ENCODE measurements at places on chromosomes 16 and 17. TPM values are rescaled to one million over a fixed set of nuclear protein-coding genes. Genes with fewer than 3 reads are reported as not detected.

GRCh38 chr17:8120520-8121406 lies 2.4 kb upstream of the ALOXE3 start:
- no peaks in the 10 kb centered on the region for H3K36me3 ChIP-seq
- H3K4me3 ChIP-seq = peak overlapping the region; percentile 87
- peak; percentile 94 for DNase-seq
- H3K27ac ChIP-seq = peak overlapping the region; percentile 58
- peaks cover 23% of the 10 kb centered on the region for H3K4me1 ChIP-seq

DNA sequence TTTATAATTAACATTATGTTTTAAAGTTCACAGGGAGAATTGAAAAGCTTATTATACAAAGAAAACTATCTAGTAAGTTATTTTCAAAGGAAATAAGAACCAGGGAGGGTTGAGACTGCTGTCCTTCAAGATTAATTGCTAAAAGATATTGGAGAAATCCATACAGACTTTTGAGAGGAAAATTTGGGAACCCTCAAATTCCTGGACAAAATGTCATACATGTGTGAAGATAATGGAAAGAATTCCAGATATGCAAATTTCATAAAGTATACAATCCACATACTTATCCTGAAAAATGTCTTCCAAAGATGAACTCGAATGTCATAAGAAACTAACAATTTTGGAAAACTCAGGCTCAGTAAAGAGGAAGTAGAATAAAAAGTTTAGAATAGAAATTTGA lies 213.8 kb downstream of the HS3ST3A1 start:
- no peak overlapping the region for H3K27ac ChIP-seq
- H3K4me3 ChIP-seq = no peak overlapping the region
- H3K4me1 ChIP-seq = no peaks in the 10 kb centered on the region
- H3K36me3 ChIP-seq = no peaks in the 10 kb centered on the region
- H3K27me3 ChIP-seq = peaks cover 5% of the 10 kb centered on the region

Gene EVI2A
- not detected for total RNA-seq

- peak within 1 kb of the TSS; percentile 96 for H3K4me3 ChIP-seq
- H3K4me1 ChIP-seq = peaks cover 51% of the 10 kb centered on the region
- H3K27ac ChIP-seq = peak within 1 kb of the TSS; percentile 55
- H3K27me3 ChIP-seq = no peaks in the 10 kb centered on the region
- no peak for DNase-seq
Measured at GRCh38 chr17:45132320-45132571, at the start of gene PLCD3. Gene PLCD3, minus strand, starts transcription at chr17:45132515. Its CDS starts 105 bp downstream, at chr17:45132410.

- peaks cover 31% of the 10 kb centered on the region for H3K4me1 ChIP-seq
- peak overlapping the region; percentile 73 for H3K4me3 ChIP-seq
- 0 out of 2 replicates have a peak, but pooled peaks cover 13% of the 10 kb centered on the region for H3K36me3 ChIP-seq
- H3K27ac ChIP-seq = peak overlapping the region; percentile 57
- no peaks in the 10 kb centered on the region for H3K27me3 ChIP-seq
Measured at GRCh38 chr16:30533748-30534367, 800 bp downstream of the ZNF747 start.

- no peak overlapping the region for H3K4me3 ChIP-seq
- no peaks in the 10 kb centered on the region for H3K4me1 ChIP-seq
- no peaks in the 10 kb centered on the region for H3K27me3 ChIP-seq
- H3K36me3 ChIP-seq = no peaks in the 10 kb centered on the region
- no peak overlapping the region for H3K27ac ChIP-seq
Measured at GRCh38 chr17:80876950-80877728, 114.5 kb upstream of the CHMP6 start.

DNA sequence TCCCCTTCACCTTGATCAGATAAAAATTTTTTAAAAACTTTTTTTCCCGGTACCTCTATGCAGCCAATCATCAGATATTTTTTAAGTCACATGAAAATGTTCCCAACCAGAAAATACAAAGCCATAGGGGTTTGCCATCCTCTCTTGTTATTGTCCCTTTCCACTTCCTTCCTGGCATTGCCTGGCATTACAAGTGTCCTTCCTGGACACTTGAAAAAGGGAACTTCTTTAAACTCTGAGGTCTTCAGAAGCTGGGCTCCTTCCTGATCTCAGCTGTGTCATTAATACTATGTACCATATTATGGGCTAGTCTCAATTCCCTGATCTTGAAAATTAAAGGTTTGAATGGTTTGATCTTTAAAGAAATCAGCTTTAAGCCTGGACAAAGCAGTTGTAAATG lies 64.9 kb downstream of the TEX14 start:
- H3K4me3 ChIP-seq = no peak overlapping the region
- no peaks in the 10 kb centered on the region for H3K4me1 ChIP-seq
- H3K27me3 ChIP-seq = 0 out of 2 replicates have a peak, but pooled peaks cover 5% of the 10 kb centered on the region

DNA sequence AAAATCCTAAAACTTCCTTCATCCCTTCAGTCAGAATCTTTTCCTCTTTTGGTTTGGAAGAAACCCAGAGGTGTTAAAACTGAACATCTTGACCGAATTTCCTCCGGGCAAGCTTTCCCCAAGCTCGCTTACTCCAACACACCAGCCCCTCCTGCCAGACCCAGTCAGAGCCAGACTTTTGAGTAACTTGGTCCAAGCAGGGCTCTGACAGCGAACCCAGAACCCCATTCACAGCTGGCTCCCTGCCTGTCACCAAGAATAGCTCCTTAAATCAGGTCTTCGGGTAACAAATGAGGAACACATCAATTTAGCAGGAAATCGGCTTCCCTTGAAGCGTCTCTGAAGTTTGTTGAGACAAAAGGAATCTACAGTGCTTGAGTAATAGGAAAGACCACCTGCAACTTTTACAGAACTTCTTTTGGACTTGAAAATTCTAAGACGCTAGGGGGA lies 27.3 kb downstream of the GAS7 start:
- no peaks in the 10 kb centered on the region for H3K36me3 ChIP-seq
- no peaks in the 10 kb centered on the region for H3K4me1 ChIP-seq
- H3K4me3 ChIP-seq = no peak overlapping the region

Gene GLP2R
- total RNA-seq = 3.9 TPM

DNA sequence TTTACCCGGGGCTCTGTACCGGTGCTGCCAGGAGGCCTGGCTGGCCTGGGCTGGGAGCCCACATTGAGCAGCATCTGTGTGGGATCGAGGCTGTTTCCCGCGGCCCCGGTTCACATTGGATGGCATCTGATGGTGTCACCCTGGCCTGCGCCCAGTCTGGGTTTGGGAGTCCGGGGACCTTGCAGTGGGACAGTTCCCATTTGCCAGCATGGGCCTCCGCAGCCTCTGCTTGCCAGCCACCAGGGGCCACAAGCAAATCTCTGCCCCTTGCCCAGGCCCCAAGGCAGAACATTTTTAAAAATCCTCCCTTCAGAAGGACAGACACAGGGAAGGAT lies 64.5 kb downstream of the BANP start:
- H3K27me3 ChIP-seq = no peaks in the 10 kb centered on the region
- DNase-seq = no peak
- no peak overlapping the region for H3K27ac ChIP-seq
- H3K36me3 ChIP-seq = no peaks in the 10 kb centered on the region
- H3K4me3 ChIP-seq = no peak overlapping the region

Gene GLG1
- total RNA-seq = 117 TPM

Gene SLC22A31
- total RNA-seq = 5.4 TPM

Gene PAFAH1B1
- total RNA-seq = 152 TPM

GRCh38 chr17:82915757-82916027 lies 75.9 kb upstream of the ZNF750 start:
- no peak overlapping the region for H3K4me3 ChIP-seq
- no peaks in the 10 kb centered on the region for H3K27me3 ChIP-seq
- DNase-seq = no peak

Gene SCARF1
- 2.7 TPM for total RNA-seq

Gene CDC6
- 37.8 TPM for total RNA-seq

Gene KRTAP3-1
- total RNA-seq = not detected

GRCh38 chr16:64983963-64984362 lies 137.9 kb downstream of the CDH11 start:
- H3K27ac ChIP-seq = no peak overlapping the region
- no peak overlapping the region for H3K4me3 ChIP-seq
- no peaks in the 10 kb centered on the region for H3K36me3 ChIP-seq
- H3K4me1 ChIP-seq = no peaks in the 10 kb centered on the region
- peaks cover 13% of the 10 kb centered on the region for H3K27me3 ChIP-seq
- no peak for DNase-seq

Gene HS3ST2
- total RNA-seq = 1.1 TPM

DNA sequence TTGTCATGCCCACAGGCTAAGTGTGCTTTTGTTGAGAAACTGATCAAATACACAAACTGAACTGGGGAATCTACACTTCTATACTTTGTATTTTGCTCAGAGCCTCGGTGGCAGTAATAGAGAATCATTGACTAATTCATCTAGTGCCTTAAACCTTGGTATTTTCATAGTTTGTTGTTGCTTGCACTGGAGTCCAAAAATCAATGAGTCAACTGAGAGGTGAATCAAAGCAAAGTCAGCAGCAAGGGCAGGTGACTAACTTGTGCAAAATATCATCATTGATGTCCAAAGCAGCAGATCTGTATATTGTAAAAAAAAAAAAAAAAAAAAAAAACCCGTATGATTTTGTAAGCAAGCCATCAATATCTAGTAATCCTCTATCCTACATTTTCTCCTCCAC lies 296.4 kb downstream of the MAP2K6 start:
- no peak for DNase-seq
- no peak overlapping the region for H3K4me3 ChIP-seq
- H3K4me1 ChIP-seq = peaks cover 7% of the 10 kb centered on the region
- no peaks in the 10 kb centered on the region for H3K36me3 ChIP-seq
- H3K27ac ChIP-seq = no peak overlapping the region

Gene TBC1D3E
- total RNA-seq = not detected

DNA sequence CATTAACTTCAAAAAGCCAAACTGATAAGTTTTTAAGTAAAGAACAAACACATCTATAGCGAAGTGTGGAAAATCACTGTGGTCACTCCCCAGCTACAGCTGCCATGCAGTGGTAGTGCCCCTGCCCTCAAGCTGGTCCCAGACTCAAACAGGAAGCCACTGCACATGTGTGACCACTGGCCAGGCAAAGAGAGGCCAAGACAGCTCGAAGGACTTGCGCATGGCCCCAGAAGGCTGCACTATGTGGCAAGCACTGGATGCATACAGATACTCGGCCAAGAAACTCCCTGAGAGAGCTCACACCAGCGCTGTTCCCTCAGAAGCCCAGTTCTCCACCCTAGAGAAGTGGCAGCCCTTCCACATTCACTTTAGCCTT lies 82.4 kb downstream of the ANKRD11 start:
- H3K4me1 ChIP-seq = no peaks in the 10 kb centered on the region
- no peak for DNase-seq
- H3K27ac ChIP-seq = no peak overlapping the region
- H3K4me3 ChIP-seq = no peak overlapping the region
- H3K27me3 ChIP-seq = no peaks in the 10 kb centered on the region
- H3K36me3 ChIP-seq = no peaks in the 10 kb centered on the region

DNA sequence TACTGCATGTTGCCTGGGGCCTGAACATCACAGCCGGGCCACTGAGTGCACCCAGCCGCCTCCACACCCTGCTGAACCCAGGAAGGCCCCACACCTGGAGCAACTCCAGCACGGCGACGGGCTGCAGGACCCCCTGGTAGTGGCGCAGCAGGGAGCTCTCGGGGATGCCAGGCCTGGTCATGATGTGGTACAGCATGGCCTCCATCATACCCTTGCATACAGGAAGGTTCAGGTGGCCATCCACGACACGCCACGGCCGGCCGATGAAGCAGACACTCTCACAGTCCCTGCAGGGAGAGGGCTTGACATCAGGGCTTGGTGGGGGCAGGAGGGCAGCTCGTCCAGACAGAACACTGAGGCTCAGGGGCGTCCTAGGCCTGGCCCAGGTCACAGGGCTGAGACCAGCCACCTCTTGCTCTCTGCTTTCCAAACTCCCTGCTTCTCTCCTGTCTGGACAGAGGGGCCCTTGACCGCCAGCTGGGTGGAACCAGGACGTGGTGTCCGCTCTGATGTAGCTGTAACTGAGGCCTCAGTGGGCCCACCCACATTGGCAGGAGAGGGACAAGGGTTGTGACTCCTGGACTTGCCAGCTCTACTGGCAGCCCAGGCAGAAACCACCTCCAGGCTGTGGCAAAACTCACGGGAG lies 60.3 kb downstream of the IL21R start:
- H3K4me1 ChIP-seq = no peaks in the 10 kb centered on the region
- no peak overlapping the region for H3K27ac ChIP-seq
- no peak overlapping the region for H3K4me3 ChIP-seq
- H3K36me3 ChIP-seq = no peaks in the 10 kb centered on the region

Gene MAP2K6
- total RNA-seq = 1.6 TPM

Gene MSLN
- 59.9 TPM for total RNA-seq

Gene FBXO39
- total RNA-seq = not detected

DNA sequence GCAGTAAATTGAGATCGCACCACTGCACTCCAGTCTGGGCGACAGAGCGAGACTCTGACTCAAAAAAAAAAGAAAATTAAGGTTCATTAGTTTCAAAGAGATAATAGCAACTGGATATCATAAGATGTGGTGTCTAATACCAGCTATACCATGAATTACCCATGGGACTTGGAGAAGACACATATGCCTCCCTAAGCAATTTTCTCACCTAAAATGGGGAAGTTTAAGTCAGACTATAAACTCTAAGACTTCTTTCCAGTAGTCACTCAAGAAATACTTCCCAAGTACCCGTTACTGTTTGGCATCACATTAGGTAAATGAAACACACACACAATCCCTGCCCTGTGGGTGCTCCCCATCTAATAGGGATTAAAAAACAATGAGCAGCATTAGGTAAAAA lies 22.6 kb downstream of the SMURF2 start:
- no peak overlapping the region for H3K4me3 ChIP-seq
- no peak for DNase-seq
- no peaks in the 10 kb centered on the region for H3K27me3 ChIP-seq
- no peak overlapping the region for H3K27ac ChIP-seq

DNA sequence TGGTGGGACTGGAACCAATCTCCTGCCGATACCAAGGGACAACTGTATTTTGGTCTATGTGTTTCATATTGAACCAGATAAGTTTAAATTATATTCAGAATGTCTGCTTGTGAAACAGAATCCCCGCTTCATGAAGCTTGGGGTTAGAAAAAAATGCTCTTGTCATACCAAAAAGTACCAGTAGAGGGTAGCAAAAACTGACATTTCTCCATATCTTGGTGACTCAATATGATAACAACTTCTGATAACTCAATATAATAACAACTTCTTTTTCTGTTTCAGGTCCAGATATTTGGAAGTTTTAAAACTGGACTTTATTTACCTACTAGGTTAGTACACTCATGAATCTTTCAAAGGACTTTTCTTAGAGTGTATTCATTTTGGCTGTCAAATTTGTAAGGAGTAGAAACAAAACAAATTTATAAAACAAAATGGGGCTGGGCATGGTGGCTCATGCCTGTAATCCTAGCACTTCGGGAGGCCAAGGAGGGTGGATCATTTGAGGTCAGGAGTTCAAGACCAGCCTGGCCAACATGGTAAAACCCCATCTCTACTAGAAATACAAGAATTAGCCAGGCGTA lies 52.3 kb upstream of the ADCY7 start:
- H3K4me1 ChIP-seq = no peaks in the 10 kb centered on the region
- peaks cover 21% of the 10 kb centered on the region for H3K36me3 ChIP-seq
- H3K4me3 ChIP-seq = no peak overlapping the region

GRCh38 chr17:15909481-15909991 lies 35.4 kb upstream of the ADORA2B start:
- no peak overlapping the region for H3K4me3 ChIP-seq
- DNase-seq = no peak
- H3K27ac ChIP-seq = 0 out of 2 replicates have a peak overlapping the region, but pooled peaks have one; percentile 12
- H3K36me3 ChIP-seq = no peaks in the 10 kb centered on the region
- H3K27me3 ChIP-seq = no peaks in the 10 kb centered on the region
- H3K4me1 ChIP-seq = peaks cover 38% of the 10 kb centered on the region

Gene EFCAB3
- total RNA-seq = not detected

GRCh38 chr16:52034830-52035229 lies 512.1 kb downstream of the TOX3 start:
- H3K27me3 ChIP-seq = no peaks in the 10 kb centered on the region
- H3K27ac ChIP-seq = no peak overlapping the region
- H3K4me1 ChIP-seq = no peaks in the 10 kb centered on the region
- no peaks in the 10 kb centered on the region for H3K36me3 ChIP-seq
- no peak overlapping the region for H3K4me3 ChIP-seq
- DNase-seq = no peak

Gene KRTAP9-8
- total RNA-seq = not detected

Gene OR1F1
- 1.4 TPM for total RNA-seq

Data from PC-9 (cell line).